ENCODE measurements at places on chromosomes 7 and 10. TPM values are rescaled to one million over a fixed set of nuclear protein-coding genes. Genes with fewer than 3 reads are reported as not detected.

The IFIT1B gene
- 0.03 TPM for polyA plus RNA-seq

GRCh38 chr10:122286867-122287266 lies 15.8 kb downstream of the BTBD16 start:
- no peaks in the 10 kb centered on the region for H3K27me3 ChIP-seq
- no peak for DNase-seq

The SSC4D gene
- polyA plus RNA-seq: 2.0 TPM

The TWIST1 gene
- 170 TPM for polyA plus RNA-seq

The MICALL2 gene
- 38.8 TPM for polyA plus RNA-seq
